ENCODE measurements at places on chromosomes 7 and 10.

DNA sequence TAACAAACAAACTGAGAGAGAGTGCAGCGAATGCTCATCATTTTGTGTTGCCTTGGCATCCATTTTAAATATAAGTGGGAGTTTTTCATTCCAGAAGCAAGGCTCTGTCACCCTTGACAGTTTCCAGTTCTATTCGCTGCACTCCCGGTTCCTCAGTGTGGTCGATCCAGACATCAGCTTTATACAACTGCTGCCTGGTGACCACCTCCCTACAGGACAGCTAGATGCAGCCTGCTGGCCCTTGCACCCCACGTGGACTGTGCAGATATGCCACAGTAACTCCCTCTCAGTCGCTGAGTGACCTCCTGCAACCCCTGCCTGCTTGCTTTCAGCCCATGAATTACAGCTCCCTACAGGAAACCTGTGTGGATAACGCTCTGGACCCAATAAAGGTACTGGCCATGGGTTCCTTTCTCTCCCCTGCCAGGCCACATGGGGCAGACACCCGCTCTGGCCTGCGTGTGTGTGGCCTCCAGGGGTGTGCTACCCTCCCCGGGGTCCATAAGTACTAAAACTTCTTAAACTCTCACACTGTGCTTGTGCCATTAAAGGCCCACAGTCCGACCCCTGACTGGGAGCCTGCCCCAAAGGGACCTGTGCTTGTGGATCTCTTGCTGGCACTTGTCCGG is 23.6 kb downstream of the BEND7 start:
- DNase-seq, result no peak

DNA sequence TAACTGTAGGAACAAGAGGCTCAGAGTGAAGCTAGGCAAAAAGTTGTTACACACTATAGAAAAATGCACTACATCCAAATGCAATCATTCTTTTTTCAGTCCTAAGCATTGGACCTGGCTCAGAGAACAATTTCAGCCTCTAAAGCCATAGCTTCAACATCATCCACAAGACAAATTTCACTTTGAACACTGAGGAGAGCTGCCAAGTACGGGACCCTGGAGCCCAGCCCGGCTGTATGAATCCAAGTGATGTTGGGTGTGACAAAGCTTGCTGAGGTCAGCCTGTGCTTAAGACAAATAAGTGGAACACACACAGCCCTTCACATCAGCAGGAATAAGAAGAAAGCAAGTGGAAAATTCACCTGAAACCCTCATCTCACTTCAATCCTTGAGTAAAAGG is 233.1 kb upstream of the PFKP start:
- no peak for DNase-seq

GRCh38 chr10:91190388-91190870 is 30.0 kb upstream of the PCGF5 start:
- no peak for DNase-seq

GRCh38 chr7:73909051-73909941 is 48.3 kb downstream of the TMEM270 start:
- DNase-seq, result no peak

DNA sequence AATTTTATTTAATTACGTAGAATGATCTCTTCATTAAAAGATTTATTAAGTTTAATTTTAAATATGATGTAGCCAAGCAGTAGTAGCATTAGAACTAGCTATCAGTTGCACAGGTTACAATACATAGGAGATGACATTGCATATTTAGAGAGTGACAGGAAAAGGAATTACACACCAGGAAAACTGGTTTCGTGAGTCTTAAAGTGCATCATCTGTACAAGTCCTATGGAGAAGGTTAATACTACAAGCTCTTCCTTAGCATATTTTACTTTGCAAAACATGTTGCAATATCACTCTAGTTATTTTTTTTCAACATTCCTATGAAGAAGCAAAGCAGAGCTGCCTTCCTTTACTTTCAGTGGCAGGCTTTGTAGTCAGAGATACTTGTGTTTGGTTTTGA is 20.2 kb upstream of the SEM1 start:
- DNase-seq, result no peak
